CD8-positive, alpha-beta memory T cell (primary cell): ENCODE measurements at places on chromosomes 11 and 22. TPM values are rescaled to one million over a fixed set of nuclear protein-coding genes. Genes with fewer than 3 reads are reported as not detected.
A peak's percentile ranks its signal among the peaks of the same experiment; 100 is the strongest.

DNA sequence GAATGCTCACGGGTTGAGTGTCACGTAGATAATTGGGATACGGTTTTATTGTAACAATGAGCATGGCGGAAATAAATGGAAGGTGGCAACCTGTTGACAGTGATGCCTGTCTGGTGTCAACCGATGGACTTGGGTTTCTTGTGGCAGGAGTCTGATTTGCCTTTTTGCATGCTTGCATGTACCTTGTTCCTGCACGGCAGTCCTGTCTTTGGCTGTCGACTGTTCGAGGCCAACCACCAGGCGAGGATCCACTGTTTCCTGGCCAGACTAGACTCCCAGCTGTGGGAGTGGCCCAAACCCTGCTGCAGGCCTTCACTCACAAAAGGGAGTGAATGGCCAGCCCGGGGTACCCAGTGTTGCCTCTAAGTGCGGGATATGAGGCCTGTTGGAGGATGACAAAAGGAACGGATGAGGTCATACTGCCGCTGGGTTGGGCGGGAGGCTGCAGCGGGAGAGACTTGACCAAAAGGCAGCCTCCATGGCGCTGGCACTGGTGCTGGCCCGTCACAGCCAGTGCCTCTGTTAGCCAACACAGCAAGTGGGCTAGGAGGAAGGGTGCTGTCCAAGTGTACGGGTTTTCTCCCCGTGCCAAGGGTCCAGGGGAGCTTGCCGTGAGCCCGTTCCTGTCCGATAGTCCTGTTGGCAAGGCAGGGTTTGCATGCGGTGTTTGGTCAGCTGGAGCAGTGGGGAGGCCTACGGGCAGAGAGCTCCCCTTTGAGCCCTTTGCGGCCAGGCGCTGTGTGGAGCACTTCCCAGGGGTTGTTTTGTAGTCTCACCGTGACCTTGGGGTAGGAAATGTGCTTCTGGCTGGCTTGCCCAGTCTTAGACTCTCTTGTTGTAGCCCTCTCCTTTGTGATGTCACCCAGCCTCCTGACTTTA is 974 bp downstream of the DGCR8 start:
- peaks cover 6% of the 10 kb centered on the region for H3K36me3 ChIP-seq
- H3K4me3 ChIP-seq, result peak overlapping the region; percentile 92
- DNase-seq, result no peak
- no peaks in the 10 kb centered on the region for H3K27me3 ChIP-seq
- peaks cover 40% of the 10 kb centered on the region for H3K4me1 ChIP-seq
- peak overlapping the region; percentile 98 for H3K27ac ChIP-seq

- H3K27ac ChIP-seq, result no peak overlapping the region
- H3K4me3 ChIP-seq, result no peak overlapping the region
- no peaks in the 10 kb centered on the region for H3K27me3 ChIP-seq
- no peaks in the 10 kb centered on the region for H3K36me3 ChIP-seq
- DNase-seq, result no peak
Observed at GRCh38 chr11:117199916-117200812, 994 bp downstream of the TAGLN start.

SCGB1A1 gene
- not detected for total RNA-seq

DNA sequence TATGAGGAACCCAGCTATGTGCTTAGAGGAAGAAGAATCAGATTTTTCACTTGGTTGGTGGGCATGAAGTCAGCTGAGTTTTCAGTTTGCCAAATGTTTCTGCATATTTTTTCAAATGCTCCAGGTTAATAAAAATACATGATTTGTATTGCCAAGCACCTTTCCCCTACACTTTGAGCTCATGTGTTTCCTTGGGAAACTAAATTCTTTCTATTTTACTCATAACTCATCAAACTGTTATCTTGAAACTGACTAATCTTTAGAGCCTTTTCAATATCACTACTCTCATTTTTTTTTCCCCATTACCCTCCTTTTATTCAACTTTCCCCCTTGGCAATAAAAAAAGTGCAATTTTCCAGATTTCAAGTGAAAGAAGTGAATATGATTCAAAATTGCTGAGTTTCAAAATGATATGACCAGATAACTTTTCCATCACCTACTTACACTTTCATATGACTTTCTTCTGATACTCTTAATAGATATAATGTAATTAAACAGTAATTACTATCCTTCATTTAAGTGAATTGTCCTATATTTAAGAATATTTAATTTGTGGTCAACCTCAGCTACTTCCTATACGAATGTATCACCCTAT is 91.9 kb upstream of the SOX6 start:
- H3K27me3 ChIP-seq, result no peaks in the 10 kb centered on the region
- H3K36me3 ChIP-seq, result no peaks in the 10 kb centered on the region
- H3K4me3 ChIP-seq, result no peak overlapping the region

- no peaks in the 10 kb centered on the region for H3K27me3 ChIP-seq
- H3K36me3 ChIP-seq, result peaks cover 16% of the 10 kb centered on the region
- no peak overlapping the region for H3K27ac ChIP-seq
Observed at GRCh38 chr22:24355574-24355973, 71.8 kb upstream of the ADORA2A start.

DNA sequence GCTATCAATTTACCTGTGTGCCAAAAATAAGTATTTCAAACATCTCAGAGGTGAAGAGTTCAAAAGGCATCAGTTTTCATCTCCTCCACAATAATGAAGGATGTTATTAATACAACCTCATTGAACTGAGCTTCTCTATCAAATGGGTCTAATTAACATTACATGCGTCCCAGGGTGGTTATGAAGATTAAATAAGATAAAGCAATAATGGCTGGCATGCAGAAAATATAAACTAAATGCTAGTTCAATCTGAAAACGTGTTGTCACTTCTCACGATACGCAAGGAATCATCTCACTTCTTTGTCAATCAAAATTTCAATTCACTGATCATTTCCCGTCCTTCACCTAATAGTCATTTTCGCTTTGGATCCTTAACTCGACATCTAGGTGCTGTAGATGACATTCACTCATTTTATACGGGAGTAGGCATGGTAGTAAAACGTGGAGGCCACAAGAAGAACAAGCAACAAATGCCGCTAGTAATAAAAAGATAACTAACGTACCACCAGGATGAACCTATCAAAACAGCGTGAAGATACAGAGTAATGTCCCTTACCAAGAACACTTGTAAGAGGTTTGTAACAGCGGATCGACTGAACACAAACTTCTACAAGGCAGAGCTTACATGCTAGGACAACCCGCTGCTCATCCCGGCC is 918 bp downstream of the CHORDC1 start:
- H3K27ac ChIP-seq, result peak overlapping the region; percentile 86
- DNase-seq, result no peak
- no peaks in the 10 kb centered on the region for H3K27me3 ChIP-seq
- H3K4me1 ChIP-seq, result peaks cover 40% of the 10 kb centered on the region

PLAAT2 gene
- total RNA-seq, result 0.31 TPM
